Daoy (cell line): ENCODE measurements at places on chromosomes 12 and 14. TPM values are rescaled to one million over a fixed set of nuclear protein-coding genes. Genes with fewer than 3 reads are reported as not detected.

DNA sequence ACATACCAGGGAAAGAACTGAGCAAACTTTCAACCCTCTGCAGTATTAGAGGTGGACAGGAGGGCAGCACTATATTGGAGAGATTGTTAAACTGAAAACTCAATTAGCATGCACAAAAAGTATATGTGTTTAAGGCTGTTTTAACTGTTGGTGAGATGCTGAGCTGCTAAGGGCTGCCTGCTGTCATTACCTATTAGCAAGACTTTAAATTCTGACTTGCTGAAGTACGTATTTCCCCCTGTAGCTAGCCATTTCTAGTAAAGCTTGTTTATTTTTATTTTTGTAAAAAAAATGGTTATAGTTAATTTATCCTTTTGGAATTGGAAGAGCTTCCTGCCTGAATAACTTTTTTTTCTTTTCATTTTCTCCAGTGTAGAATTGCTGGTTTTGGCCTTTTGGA, 92.2 kb downstream of the CACNA1C start:
- no peak for DNase-seq

DNA sequence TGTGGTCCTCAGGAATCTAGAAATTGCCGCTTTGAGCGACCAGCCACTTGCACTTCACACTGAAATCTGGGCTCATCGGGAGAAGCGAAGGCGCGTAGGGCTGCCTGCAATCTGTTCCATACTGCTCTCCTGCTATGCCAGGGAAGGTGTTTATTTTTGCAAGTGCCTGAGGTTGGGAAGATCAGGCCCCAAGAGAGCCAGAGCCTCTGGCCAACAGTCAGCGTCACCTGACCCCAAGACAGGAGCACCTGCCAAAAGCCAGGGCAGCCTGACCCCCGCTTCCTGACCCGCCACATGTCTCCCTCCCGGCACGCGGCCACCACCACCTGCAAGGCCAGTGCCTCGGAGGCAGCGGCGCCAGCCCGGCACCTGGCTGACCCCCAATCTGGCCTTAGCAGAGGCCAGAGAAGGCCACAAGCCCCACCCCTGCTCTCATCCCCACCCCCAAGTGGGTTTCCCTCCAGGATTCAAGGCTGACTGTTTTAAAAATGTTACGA, 94.4 kb downstream of the CHGA start:
- DNase-seq, result no peak

- DNase-seq, result no peak
Observed at GRCh38 chr12:91483471-91483985, 300.9 kb upstream of the DCN start.

DNA sequence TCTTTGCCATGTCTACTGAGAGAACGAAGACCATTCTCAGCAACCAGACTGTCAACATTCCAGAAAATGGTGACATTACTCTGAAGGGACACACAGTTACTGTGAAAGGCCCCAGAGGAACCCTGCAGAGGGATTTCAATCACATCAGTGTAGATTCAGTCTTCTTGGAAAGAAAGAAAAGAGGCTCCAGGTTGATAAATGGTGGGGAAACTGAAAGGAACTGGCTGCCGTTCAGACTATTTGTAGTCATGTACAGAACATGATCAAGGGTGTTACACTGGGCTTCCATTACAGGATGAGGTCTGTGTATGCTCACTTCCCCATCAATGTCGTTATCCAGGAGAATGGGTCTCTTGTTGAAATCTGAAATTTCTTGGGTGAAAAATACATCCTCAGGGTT, 29.7 kb upstream of the PSMA6 start:
- DNase-seq, result no peak

- peak; percentile 39 for DNase-seq
Observed at GRCh38 chr12:104457746-104458693, 1.3 kb downstream of the CHST11 start.

GRCh38 chr14:99887407-99887806, 94.2 kb downstream of the EML1 start:
- no peak for DNase-seq

- DNase-seq, result no peak
Observed at GRCh38 chr14:40028991-40029390, 596.8 kb upstream of the FBXO33 start.

DNA sequence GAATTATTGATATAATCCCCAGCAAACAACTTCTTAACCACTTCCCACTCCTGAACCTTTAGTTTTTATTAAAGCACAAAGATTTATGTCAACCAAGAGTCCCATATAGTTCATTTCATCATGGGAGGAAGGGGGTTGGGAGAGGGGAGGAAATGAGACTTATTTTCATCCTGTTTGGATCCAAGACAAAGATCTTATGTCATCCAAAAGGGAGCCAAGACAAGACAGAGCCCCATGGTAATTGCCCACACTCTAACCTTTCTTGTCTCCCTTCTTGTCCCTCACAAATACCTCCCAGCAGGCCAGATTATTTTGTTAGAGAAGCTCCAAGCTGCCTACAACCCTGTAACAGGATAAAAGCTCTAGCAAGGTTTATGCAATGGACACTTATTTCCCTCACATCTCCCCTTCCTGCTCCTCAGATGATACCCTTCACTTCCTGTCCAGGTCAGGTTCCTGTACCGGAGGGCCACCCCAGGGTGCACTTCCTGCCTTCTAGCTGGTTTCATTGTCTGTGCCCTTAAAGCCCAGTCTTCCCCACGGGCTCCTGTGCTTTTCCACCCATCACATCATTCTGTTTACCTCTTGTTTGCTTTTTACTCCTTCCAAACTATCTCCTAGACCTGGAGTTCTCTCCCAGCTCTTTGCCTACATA, 123.7 kb upstream of the MDM1 start:
- DNase-seq, result no peak

DNA sequence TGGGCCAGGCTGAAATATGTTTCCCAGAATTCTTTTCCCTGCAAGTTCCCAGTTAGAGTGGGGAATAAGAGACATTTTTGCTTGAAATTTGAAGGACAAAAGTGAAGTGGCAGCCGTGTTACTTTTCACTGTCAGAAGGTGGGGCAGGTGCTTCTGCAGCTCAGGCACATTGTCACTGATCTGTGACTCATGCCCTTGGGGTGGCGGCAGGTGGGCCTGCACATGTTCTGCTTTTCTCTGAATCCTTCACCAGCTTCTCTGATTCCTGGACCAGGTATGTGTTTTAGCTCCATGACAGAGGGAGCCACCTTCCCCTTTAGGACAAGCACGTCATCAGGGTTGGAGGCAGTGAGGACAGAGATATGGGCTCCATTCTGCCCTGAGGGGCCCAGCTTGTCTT, 11.7 kb upstream of the KCNA5 start:
- DNase-seq, result no peak

GRCh38 chr12:124992874-124993625, 395 bp upstream of the BRI3BP start:
- peak; percentile 73 for DNase-seq

DNA sequence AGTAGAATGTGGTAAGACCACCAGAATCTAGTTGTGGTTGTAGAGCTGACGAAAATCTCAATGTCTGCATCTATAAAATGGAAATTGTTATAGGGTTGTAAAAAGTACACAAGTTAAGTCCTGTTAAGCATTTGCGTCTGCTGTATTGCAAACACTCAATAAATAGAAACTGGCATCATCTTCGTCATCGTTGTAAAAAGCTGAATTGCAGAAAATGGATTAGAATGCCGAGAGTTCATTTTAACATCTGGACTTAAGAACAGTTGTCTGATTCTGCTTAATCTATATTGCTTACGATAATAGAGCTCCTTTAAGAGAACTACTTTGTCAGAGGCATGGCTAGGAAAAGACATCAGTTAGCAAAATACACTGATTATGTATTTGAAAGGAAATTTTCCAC, 33.2 kb downstream of the KCNMB4 start:
- no peak for DNase-seq

GRCh38 chr14:101726295-101726953, 35.1 kb upstream of the PPP2R5C start:
- no peak for DNase-seq

DNA sequence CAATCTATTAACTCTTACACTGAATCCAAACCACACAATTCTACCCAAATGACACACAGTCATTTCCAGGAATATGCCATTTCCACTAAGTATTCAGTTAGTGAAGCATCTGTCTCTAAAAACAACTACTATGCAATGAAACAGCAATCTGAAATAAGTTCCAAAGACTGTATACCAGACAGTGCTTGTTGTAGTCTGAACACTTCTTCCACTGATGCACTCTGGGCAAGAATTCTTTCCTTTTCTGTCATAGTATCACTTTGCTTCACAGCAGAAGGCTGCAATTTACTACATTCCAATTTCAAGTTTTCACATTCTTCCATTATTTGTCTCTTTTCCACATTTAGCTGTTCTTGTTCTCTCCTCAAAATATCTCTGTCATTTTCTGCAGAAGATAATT, 25.8 kb downstream of the TRIP11 start:
- DNase-seq, result no peak

DNA sequence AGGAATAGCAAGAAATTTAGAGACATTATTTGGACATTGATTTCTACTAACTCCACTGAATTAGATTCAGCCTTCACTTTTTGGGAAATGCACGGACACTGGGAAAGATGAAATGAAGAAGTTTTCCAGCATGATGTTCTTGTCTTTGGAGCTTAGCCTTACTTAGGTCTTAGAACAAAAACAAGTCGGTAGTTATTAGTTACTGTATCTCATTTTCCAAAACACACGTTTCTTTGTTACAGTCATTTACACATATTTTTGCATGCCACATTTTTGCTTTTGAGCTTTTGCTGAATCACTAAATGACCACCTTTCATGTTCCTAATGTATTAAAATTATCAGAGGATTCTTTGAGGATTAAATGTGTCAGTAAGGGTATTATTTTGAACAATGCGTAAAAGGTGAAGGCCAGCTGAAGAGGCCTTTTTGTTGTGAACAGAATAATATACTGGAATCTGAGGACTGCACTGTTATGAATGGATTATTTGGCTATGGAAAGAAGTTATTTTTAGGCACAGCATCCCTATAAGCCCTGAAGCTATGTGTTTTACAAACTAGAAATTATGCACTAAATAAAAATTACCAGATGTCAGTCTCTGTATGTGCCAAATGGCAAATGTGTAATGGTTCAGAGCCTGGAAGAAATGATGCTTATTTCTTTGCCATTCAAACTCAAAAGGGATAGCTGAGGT, 138.2 kb downstream of the SRGAP1 start:
- no peak for DNase-seq

- no peak for DNase-seq
Observed at GRCh38 chr14:63392236-63392635, 73.5 kb upstream of the GPHB5 start.

DNA sequence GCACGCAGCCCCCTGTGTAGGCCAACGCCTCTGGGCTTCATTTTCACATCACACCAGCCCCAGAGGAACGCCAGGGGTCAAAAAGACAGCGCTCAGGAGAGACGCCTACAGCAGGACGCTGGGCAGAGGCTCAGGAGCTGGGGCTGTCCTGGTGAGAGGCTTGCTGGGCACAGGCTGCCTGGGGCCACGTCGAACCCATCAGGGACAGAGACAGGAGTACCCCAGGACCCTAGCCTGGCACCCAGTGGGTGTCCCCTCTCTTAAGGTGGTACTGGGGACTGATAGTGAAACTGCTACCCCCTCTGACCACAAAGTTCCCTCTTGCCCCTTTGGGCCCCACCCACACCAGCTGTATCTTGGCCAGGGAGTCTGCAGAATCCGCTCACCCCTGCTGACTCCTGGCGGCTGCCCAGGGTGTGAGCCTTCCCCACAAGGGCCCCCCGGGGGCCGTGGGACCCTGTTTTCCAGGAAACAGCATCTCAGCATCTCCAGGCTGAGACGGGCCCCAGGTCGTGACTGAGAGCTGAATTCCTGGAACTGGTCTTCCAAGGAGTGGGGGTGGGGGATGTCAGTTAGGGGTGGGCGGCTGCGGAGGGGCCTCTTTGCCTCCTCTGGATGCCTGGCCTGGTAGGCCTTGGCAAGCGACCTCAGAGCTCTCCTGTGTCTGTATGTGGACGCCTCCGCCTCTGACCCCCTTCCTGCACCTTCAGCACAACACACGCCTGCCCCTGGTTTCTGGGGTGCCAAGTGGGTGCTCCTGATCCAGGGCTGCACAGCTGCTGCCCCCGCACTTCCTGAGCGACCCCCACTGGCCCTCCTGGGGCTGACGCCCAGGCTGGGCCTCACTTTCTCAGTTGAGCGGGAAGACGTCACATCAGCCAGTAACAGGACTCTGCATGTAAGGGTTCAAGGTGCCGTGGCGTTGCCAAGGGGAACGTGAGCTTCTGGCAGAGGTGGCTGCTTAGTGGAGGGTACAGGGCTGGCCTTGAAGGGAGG, 321.9 kb upstream of the RTL1 start:
- DNase-seq, result no peak

DNA sequence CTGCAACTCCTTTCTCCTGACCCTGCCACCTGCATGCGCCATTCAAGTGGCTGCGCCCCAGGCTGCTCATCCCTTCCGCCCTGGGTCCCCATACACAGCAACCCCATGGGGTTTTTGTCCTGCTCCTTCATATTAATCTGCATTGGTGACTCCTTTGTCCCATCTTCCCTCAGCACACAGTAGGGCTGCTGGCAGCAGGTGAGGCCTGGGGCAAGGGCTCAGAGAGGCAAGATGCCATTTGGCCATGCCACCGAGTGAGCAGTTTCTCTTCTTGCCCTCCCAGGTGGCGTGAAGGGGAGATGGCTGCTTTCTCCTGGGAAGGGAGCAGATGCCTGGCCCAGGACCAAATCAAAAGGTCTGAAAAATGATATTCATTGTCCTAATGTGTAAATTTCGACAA, 9.1 kb downstream of the RTL1 start:
- no peak for DNase-seq

DNA sequence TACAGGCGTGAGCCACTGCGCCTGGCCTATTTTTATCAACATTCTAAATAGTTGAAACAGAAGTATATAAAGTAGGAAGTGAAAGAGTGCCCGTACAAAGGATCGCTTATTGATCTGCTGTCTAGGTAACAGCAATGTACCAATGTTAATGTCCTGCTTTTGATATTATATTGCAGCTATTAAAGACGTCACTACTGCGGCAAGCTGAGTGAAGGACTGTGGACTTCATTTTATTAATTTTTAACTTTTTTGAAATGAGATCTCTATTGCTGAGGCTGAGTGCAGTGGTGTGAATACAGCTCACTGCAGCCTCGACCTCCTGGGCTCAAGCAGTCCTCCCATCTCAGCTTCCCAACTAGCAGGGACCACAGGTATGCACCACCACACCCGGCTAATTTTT, 10.8 kb downstream of the PTGR2 start:
- no peak for DNase-seq

The SRRM4 gene
- total RNA-seq, result 0.03 TPM in 1 of 2 replicates, not detected in the other

The HSPB8 gene
- total RNA-seq, result 56.1 and 58.4 TPM in 2 replicates

The CLEC1A gene
- total RNA-seq, result 0.06 TPM in 1 of 2 replicates, not detected in the other

The CELA1 gene
- not detected in 2 replicates for total RNA-seq

The TSPAN11 gene
- 0.15 TPM in 1 of 2 replicates, not detected in the other for total RNA-seq

The DBX2 gene
- not detected in 2 replicates for total RNA-seq

The MARK3 gene
- 61.6 and 64.8 TPM in 2 replicates for total RNA-seq

The PAX9 gene
- total RNA-seq, result 16.7 and 17.5 TPM in 2 replicates

The CCDC196 gene
- total RNA-seq, result not detected in 2 replicates

The SERPINA12 gene
- total RNA-seq, result not detected in 2 replicates

The NUAK1 gene
- 30.1 and 31.3 TPM in 2 replicates for total RNA-seq
